ENCODE measurements at places on chromosomes 2 and 18. TPM values are rescaled to one million over a fixed set of nuclear protein-coding genes. Genes with fewer than 3 reads are reported as not detected.

C2orf66 gene
- not detected for total RNA-seq

TCF23 gene
- total RNA-seq, result 0.07 TPM

NEU4 gene
- 0.12 TPM for total RNA-seq

DNA sequence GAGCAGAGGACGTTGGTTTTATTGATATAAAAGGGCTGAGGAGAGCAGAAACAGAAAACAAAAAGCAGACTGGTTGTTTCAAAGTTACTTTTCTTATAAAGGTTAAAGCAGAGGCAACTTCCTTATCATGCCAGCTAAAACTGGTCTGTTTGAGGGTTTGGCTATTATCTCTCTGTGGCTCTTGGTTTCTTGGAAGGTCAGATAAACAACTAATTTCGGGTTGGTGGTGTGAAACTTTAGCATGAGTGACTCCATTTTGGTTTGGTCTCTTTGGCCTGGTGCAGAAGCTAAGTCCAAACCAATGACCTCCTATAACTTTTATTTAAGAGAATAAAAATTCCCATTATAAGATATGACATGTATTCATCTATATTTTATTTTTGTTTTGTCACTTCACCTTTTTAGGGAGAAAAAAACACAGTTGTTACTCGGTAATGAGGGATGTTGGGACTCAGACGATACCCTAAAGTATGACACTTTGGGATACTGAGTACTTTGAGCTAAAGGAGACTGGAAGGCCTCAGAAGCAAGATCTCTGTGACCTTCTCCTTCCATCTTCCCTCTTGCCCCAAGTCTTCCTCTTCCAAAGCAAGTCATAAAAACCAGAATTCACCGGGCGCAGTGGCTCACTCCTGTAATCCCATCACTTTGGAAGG, 23.3 kb downstream of the TNFAIP6 start:
- DNase-seq, result no peak

DNA sequence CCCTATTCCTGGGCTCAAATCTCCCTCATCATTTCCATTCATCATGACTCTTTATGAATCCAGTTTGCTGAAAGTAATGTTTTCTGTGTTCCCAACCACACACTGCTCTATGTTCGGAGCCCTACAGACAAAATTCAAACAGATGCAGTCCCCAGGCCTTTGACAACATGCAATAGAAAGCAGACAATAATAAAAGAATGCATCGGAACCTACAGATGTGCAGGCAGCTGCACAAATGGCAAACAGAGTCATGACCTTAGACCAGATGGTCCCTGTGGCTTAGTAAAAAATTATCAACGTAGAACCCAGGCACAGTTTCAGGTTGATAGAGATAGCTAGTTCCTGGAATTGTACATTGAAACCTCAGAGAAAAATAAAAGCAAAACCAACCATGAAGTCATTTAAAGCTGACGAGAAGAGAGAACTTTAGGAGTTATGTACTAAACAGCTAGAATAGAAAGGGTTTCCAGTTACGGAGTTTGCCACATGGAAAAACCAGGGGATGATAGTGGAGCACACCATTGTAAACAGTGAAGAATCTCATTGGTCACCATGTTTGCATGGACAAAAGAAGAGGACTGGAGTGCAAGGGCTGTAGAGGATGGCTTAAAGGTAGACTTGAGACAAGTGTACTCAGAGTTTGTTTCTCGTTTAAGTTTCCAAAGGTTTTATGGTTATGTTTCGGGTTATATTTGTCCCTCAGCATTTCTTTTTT, 23.2 kb upstream of the ACVR1 start:
- DNase-seq, result no peak

PTPRN gene
- total RNA-seq, result 0.32 TPM

DNA sequence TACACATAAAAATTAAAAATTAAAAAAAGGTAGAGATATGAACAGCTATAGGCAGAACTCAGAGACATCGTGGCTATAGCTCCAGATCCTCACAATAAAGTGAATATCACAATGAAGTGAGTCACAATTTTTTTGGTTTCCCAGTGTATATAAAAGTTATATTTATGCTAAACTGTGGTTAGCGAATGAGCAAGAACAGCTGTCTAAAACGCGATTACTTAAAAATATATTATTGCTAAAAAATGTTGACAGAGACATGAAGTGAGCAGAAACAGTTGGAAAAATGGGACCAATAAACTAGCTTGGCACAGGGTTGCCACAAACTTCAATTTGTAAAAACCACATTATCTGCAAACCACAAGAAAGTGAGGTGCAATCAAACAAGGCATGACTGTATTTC, 551.7 kb upstream of the NETO1 start:
- no peak for DNase-seq

DNA sequence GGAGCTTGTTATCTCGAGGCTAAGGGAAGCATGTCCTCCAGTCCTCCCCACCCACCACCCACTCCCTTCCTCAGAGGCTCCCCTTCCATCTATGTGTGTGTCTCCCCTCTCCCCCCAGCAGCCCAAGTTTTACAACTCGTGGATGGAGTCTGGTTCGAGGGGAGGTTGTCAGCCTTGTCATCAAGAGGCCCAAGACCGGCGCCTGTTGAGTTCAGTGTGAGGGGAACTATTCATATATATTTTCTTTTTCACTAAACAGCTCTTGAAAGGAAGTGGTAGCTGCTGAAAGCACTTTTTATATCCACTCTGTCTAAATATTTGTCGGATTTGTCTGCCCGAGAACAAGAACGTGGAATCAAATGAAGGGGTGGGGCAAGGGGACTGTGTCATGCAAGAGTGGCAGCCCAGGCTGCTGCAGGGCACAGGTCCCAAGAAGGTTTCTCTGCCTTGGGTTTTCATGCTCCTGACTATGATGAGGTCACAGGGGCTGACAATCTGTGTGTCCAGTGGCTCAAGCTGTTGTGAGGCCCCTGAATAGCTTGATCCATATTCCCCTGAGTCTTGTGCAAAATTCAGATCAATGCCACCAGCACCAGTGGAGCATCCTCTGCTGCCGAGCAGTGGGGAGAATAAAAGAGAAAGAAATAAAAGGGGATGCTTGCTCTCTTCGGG, 35.0 kb downstream of the NRP2 start:
- DNase-seq, result no peak

ACADL gene
- 4.3 TPM for total RNA-seq

HOXD1 gene
- not detected for total RNA-seq

DNA sequence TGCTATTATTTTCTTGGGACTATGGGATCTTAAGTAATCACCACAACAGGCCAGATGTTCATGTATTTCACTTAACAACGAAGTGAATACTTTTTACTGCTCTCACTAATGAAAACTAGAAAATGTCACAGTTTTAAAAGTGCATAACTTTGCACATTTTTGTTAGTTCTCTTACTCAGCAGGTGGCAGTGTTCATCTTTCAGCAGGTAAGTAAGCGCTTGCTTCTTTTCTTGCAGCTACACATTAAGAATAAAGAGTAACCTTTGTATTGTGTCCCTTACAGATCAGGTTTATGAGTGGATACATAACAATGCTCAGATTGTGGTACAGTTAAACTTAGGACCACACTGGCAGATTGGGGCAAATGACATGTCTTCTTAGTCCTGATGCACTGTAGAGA, 61.0 kb downstream of the DAW1 start:
- DNase-seq, result no peak

SULT1C2 gene
- 1.1 TPM for total RNA-seq

GRCh38 chr2:112705575-112705974, 15.2 kb upstream of the NT5DC4 start:
- DNase-seq, result no peak

DNA sequence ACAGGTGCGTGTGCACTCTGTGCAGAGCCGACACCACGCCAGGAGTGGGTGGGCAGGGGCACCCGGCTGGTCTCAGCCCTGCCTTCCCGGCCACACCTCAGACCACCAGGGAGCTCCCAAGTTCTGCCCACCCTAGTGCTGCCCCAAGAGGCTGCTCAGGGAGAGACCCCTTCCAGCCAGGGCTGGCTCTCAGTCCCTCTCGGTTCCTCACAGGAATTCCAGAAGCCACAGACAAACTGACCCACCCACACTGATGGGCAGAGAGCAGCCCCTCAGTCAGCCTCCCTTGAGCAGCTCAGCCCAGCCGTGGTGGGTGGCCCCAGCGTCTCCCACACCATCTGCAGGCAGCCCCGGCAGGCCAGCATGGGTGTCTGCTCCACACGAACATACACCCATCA, 33.8 kb downstream of the GPC1 start:
- DNase-seq, result peak; percentile 2

- no peak for DNase-seq
Measured at GRCh38 chr2:151361674-151362370, 4.4 kb downstream of the TNFAIP6 start.

- DNase-seq, result peak; percentile 8
Measured at GRCh38 chr2:231711677-231712450, 3.5 kb downstream of the PTMA start.

GRCh38 chr2:234401426-234401825, 95.5 kb downstream of the ARL4C start:
- DNase-seq, result no peak

ANKRD36 gene
- 6.6 TPM for total RNA-seq

METTL8 gene
- total RNA-seq, result 11.9 TPM

- no peak for DNase-seq
Measured at GRCh38 chr2:20235655-20236305, 10.8 kb upstream of the SDC1 start.

DNA sequence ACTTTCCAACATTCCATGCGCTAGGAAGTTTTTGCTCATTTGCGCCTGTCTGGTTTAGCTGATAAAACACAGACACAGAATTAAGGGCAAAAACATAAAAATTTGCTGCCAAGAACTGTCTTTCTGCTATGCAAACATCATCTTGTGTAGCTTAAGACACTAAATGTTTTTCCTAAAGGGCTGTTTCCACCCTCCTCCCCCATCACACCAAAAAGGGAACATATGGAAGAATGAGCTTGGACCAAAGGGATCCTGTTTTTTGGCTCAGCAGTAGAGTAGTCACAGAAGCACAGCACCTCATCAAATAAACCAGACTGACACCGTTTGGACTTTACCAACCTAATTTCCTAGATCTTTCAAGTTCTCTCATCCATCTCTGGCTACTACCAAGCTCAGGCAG, 210.1 kb downstream of the ZNF521 start:
- no peak for DNase-seq
